Type B pancreatic cell (in vitro differentiated cells): ENCODE measurements at places on chromosomes 6 and 20. TPM values are rescaled to one million over a fixed set of nuclear protein-coding genes. Genes with fewer than 3 reads are reported as not detected.

DNA sequence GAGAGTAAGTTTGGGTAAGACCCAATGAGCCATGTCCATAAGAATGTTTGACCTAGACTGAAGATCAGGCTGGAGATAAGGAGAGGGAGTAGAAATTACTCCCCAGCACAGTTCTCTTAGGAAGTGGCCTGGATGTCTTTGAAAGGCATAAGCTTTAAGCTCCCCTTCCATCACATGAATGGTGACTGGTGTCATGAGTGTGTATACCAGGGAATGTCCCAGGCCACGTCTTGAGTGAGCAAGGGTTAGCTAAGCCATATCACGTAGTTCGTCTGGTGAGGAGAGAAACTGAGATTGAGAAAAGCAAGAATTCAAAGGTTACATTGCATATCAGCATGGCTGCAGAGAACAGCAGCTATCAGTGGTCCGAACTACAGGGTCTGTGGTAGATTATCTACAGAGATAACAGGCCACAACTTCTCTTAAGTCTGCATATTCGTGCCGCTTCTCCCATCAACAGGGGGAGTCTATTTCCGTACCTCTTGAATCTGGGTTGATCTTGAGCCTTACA lies 60.1 kb upstream of the BMP2 start:
- no peak for DNase-seq

GRCh38 chr20:20989081-20989480 lies 117.1 kb downstream of the LINC00237 start:
- DNase-seq = no peak

DNA sequence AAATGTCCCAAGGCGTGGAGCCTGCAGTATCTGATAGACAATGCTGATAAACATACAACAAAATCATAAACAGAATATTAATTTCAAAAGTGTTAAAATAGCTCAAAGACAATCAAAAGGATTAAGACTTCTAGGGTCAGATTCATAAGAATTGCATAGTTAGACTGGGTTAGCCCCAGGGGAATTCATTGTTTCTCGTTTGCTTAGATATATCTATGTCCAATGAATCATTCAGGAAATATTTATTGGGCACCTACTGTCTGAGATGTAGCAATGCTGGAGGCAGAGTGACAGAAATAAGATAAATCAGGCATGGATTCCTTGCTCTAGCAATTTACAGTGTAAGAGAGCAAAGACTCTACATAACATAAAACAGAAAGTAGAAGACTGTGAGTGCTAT lies 124.4 kb upstream of the PRL start:
- no peak for DNase-seq

- DNase-seq = no peak
These were observed 10.1 kb downstream of the LSM14B start for GRCh38 chr20:62132421-62132820.

DNA sequence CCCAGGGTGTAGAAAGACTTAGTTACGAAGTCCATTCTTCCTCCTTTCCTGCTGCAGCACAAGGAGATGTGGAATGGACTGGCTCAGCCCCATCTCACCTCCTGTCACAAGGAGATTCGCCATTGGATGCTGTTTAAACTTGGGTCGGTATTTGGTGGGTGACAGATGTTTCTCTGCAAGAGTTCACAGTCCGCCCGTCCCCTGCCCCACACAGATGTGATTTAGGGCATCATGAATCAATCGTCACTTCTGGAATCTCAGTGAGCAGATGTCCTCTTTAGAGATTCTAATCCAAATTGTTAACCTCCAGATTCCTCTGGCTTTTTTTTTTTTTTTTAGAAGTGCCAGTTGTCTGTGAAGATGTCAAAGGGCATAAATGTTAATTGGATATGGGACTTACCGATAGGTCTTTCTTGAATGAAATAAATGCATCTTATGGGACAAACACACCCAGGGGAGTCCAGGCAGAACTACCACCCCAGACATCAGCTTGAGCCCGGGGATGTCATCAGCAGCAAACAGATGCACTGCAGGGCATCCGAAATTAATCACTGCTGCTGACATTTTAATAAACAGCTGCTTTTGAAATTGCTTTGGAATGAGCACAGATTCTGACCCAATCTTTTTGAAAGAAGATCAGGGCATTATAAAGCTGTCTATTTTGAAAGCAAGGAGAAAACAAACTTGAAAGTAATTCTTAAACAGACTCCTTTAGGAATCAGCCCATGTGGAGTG lies 117.6 kb upstream of the CDH4 start:
- no peak for DNase-seq

DNA sequence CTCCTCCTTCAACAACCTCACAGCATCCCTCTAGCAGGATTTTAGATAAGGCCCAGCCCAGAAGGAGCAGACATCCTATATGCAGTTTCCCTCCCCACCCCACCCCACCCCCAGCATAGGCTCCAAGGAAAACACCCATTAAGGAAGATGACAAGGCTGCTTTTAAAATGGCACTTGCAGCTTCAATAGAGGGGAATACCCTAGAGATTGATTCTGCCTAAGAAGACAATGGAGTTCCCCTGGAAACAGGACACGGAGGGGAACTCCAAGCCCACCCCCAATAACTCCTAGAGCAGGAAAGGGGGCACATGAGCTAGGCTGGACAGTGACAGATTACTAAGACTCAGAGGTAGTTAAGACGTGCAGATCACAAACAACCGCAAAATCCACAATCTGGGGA lies 34.7 kb downstream of the CPNE5 start:
- DNase-seq = no peak

DNA sequence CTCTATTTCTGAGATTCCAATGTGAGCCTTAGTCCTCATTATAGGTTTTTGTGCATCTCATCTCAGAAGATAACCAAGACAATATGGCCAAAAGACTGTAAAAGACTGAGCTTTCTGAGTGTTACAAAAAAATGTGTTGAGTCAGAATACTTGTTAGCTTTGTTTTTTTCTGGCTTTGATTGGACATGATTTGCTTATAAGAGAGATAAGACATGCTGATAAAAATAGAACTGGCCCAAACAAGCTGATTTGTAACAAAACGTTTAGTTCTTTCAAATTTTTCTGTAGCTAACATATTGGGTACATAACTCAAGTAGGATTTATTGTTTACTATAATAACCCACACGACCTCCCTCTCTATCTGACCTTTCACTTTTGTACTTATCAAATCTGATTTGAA lies 32.9 kb downstream of the FILIP1 start:
- no peak for DNase-seq

GRCh38 chr6:14147891-14148290 lies 30.3 kb downstream of the CD83 start:
- no peak for DNase-seq

DNA sequence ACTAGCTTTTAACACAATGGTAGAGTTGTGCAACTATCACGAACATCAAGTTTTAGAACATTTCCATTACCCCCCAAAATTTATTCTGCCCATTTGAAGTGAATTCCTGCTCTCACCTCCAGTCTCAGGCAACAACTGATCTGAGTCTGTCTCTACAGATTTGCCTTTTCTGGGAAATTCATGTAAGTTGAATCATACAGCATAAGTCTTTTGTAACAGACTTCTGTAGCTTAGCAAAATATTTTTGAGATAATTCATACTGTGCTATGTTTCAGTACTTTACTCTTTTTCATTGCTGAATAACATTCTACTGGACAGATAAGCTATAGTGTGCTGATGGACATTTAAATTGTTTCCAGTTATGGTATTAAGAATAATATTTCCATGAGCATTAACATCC lies 447.3 kb upstream of the GJE1 start:
- no peak for DNase-seq

GRCh38 chr20:40335901-40336351 lies 353.1 kb downstream of the MAFB start:
- DNase-seq = no peak

GRCh38 chr6:118780668-118781067 lies 113.3 kb upstream of the ASF1A start:
- no peak for DNase-seq

DNA sequence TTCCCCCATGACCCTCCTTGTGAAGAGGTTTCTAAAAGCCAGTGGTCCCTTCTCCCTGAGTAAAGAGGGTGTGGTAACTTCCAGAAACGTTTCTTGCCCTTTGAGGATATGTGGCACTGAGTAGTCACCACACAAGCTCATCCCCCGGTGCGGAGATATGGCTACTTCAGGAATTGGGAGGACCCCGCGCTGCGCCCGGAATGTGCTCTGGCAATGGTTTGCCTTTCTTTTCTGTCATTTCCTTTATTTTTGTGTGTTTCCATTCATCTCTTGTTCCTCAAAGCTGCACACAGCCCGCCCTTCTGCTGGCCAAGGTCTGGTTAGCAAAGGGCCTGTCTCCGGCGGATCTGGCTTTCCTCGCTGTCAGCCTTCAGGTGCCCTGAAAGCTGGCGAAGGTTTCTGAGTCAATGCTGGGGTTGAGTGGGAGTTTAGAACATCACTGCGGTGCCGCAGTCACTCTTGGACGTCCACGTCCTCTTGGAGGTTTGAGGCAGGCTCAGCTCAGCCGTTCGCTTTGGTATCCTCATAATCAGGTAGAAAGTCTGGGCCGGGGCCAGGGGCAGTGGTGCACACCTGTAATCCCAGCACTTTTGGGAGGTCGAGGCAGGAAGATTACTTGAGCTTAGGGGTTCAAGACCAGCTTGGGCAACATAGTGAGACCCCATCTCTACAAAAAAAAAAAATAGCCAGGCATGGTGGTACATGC lies 67.2 kb downstream of the TCP11 start:
- DNase-seq = no peak

GRCh38 chr6:108598305-108598863 lies 37.7 kb downstream of the FOXO3 start:
- DNase-seq = no peak

- no peak for DNase-seq
These were observed 12.8 kb upstream of the SERPINB1 start for GRCh38 chr6:2854396-2854982.

DNA sequence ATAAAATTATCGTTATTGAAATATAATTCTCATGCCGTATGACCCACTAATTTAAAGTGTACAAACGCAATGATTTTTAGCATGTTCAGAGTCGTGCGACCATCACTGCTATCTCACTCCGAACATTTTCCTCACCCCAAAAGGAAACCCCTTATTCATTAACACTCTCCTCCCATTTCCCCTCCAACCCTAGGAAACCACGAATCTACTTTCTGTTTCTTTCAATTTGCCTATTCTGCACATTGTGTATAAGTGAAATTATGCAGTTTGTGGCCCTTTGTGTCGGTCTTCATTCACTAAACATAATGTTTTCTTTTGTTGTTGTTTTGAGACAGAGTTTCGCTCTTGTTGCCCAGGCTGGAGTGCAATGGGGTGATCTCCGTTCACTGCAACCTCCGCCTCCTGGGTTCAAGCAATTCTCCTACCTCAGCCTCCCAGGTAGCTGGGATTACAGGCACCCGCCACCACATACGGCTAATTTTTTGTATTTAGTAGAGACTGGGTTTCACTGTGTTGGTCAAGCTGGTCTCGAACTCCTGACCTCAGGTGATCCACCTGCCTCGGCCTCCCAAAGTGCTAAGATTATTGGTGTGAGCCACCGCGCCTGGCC lies 99.7 kb upstream of the ZNF217 start:
- DNase-seq = no peak

DNA sequence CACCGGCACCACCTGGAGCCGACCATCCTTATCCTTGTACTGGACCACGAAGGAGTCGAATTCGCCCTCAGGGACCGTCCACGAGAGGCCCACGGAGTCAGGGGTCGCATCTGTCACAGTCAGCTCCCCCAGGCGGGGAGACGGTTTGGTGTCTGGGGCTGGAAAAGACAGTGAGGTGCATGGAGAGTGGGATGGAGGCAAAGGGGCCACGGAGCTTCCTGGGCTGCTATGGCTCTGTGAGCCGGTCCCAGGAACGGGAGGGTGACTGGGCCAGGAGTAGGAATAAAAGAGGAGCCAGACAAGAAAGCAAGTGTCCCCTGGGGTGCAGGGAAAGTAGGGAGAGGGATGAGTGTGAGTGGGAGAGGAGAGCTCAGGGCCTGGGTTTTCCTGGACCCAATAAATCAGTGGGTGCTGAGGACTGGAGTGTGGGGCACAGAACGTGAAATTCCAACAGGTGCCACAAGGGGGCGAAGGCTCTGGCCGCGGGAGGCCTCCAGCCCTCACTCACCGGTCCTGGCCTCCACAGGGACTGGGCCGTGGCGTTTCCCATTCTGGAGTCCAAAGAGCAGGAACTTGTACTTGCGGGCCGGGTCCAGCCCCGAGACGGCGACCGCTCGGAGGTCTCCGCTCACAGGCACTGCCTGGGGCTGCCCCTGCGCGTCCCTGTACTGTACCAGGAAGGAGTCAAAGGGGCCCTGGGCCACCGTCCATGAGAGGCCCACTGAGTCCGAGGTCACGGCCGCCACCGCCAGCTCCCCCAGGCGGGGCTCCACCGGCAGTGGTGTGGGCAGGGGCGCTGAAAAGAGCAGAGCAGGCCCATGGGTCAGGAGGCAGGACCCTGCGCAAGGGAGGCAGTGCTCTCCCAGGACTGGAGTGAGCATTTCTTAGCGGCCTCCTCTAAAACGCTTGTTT lies 9.9 kb downstream of the CYP21A2 start:
- no peak for DNase-seq

GRCh38 chr20:34891166-34892062 lies 15.0 kb downstream of the ACSS2 start:
- DNase-seq = no peak

DNA sequence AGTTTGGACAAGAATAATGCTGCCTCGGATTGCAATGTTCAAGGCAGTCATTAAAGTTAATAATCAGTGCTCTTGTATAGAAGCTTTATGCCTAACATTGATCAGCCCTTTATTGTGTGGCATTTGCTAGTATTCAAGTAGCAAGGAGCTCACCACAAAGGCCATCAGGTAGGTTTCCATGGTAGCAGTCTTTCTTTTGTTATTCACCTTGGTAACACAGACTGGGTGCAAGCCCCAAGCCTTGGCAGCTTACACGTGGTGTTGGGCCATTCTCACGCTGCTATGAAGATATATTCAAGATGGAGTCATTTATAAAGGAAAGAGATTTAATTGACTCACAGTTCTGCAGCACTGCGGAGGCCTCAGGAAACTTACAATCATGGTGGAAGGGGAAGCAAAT lies 149.3 kb downstream of the ADAT2 start:
- no peak for DNase-seq

DNA sequence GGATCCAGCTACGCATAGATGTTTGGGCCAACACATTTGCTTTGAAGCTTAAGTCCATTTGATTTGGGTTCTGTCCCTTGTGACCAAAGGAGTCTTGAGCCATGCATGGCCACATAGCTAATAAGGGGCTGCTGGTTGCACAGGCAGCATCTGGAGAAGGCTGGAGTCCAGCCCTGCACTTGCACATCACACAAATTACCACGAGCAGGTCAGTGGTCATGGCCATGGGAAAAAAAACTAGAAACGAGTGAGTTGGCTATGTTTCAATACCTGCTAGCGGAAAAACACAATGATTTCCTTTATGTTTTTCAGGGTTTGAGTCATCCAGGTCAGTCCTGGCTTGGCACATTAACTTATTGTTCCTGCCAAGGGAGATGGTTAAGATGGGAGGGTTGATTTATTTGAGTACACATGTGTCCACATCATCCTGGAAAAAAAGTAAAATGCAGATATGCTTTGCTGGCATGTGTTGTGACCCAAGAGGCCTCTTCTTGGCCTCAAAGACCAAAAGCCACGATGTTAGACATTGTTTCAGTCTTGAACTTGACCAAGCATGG lies 5.6 kb upstream of the STX16 start:
- peak; percentile 18 for DNase-seq

GRCh38 chr20:45959126-45959525 lies 12.9 kb downstream of the ZNF335 start:
- no peak for DNase-seq

- no peak for DNase-seq
These were observed 634 bp downstream of the HSF2 start for GRCh38 chr6:122400121-122400450.

The SLC2A10 gene
- total RNA-seq = 12.3 and 15.8 TPM in 2 replicates

The SEMG1 gene
- total RNA-seq = not detected in 2 replicates

The POM121L2 gene
- 0.10 and 0.14 TPM in 2 replicates for total RNA-seq

The TSBP1 gene
- total RNA-seq = not detected in 2 replicates

The DUSP15 gene
- total RNA-seq = 3.0 and 9.1 TPM in 2 replicates

The COL19A1 gene
- 0.55 and 1.6 TPM in 2 replicates for total RNA-seq

The CDSN gene
- not detected in 2 replicates for total RNA-seq
